ENCODE measurements at places on chromosomes 5 and 9. TPM values are rescaled to one million over a fixed set of nuclear protein-coding genes. Genes with fewer than 3 reads are reported as not detected.

- DNase-seq: no peak
- H3K27me3 ChIP-seq: peaks cover 15% of the 10 kb centered on the region
- peaks cover 21% of the 10 kb centered on the region for H3K4me1 ChIP-seq
- H3K4me3 ChIP-seq: peak overlapping the region; percentile 55
- peak overlapping the region; percentile 91 for H3K27ac ChIP-seq
These were observed 29.1 kb downstream of the CEL start for GRCh38 chr9:133090752-133091385.

GRCh38 chr5:7385681-7386080, 10.3 kb upstream of the ADCY2 start:
- peaks cover 10% of the 10 kb centered on the region for H3K4me1 ChIP-seq
- no peaks in the 10 kb centered on the region for H3K36me3 ChIP-seq
- no peak overlapping the region for H3K27ac ChIP-seq
- no peaks in the 10 kb centered on the region for H3K27me3 ChIP-seq
- DNase-seq: no peak
- no peak overlapping the region for H3K4me3 ChIP-seq

- H3K4me3 ChIP-seq: no peak overlapping the region
- H3K27ac ChIP-seq: no peak overlapping the region
- no peaks in the 10 kb centered on the region for H3K4me1 ChIP-seq
- H3K36me3 ChIP-seq: no peaks in the 10 kb centered on the region
- no peak for DNase-seq
These were observed 43.8 kb upstream of the ANKH start for GRCh38 chr5:14915291-14915952.

GRCh38 chr9:71147368-71147767, 25.9 kb upstream of the TRPM3 start:
- H3K27me3 ChIP-seq: no peaks in the 10 kb centered on the region
- H3K4me1 ChIP-seq: no peaks in the 10 kb centered on the region
- H3K36me3 ChIP-seq: peaks cover 6% of the 10 kb centered on the region
- no peak for DNase-seq
- H3K27ac ChIP-seq: no peak overlapping the region

GRCh38 chr5:159133041-159133741, 33.5 kb upstream of the EBF1 start:
- no peak overlapping the region for H3K27ac ChIP-seq
- H3K4me3 ChIP-seq: no peak overlapping the region
- no peaks in the 10 kb centered on the region for H3K36me3 ChIP-seq
- no peak for DNase-seq
- peaks cover 1% of the 10 kb centered on the region for H3K27me3 ChIP-seq

GRCh38 chr5:97888439-97888838, 705.4 kb upstream of the RIOK2 start:
- peak overlapping the region; percentile 49 for H3K27ac ChIP-seq
- H3K4me1 ChIP-seq: peaks cover 2% of the 10 kb centered on the region
- H3K4me3 ChIP-seq: no peak overlapping the region
- DNase-seq: no peak
- H3K27me3 ChIP-seq: no peaks in the 10 kb centered on the region

GRCh38 chr9:91143642-91144041, 218.1 kb downstream of the AUH start:
- DNase-seq: no peak
- no peaks in the 10 kb centered on the region for H3K27me3 ChIP-seq
- H3K4me3 ChIP-seq: no peak overlapping the region

GRCh38 chr5:172048539-172049101, 42.2 kb upstream of the FBXW11 start:
- peaks cover 19% of the 10 kb centered on the region for H3K4me1 ChIP-seq
- H3K27ac ChIP-seq: no peak overlapping the region
- H3K4me3 ChIP-seq: no peak overlapping the region

DNA sequence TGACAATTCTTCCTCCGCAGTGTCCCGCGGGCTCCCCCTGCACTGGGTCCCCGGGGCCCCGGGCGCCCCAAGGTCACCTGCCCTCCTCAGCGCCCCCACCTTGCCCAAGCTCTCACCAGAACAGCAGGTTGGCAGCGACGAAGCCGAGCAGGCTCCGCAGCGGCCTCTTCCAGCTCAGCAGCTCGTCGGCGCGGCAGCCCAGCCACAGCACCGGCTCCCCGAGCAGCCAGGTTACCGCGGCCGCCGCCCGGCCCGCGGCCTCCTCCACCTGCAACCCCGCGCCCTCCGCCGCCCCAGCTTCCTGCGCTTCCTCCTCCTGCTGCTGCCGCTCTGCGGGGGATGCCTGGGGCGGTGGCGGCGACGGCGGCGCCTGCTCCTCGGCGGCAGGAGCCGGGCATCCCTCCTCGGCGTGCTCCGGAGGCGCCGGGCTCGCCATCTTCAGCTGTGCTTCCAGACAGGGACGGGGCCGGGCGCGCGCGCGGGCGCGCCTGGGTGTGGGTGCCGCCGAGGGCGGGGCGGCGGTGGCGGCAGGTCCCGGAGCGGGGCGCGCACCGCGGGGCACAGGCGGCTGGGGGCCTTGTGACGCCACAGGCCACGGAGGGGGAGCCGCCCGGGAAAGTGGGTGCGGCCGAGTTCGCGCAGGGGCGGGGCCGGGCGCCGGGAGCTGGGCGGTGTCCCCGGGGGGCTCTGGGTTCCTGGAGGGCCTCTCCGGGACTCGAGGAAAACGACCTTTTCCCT, at the start of gene RETREG1:
Gene RETREG1 (minus strand): TSS at position 462 of the 738 bp plus-strand sequence. CDS start 26 bp downstream, at position 436.
- peak within 1 kb of the TSS; percentile 89 for H3K4me3 ChIP-seq
- peaks cover 9% of the 10 kb centered on the region for H3K27me3 ChIP-seq
- no peaks in the 10 kb centered on the region for H3K36me3 ChIP-seq
- H3K27ac ChIP-seq: peak within 1 kb of the TSS; percentile 56

GRCh38 chr5:137129886-137130680, 369.0 kb downstream of the SPOCK1 start:
- no peaks in the 10 kb centered on the region for H3K27me3 ChIP-seq
- no peak overlapping the region for H3K4me3 ChIP-seq
- DNase-seq: no peak
- H3K36me3 ChIP-seq: no peaks in the 10 kb centered on the region

- H3K27ac ChIP-seq: no peak overlapping the region
- DNase-seq: no peak
- H3K4me3 ChIP-seq: no peak overlapping the region
- H3K36me3 ChIP-seq: peaks cover 6% of the 10 kb centered on the region
- H3K27me3 ChIP-seq: no peaks in the 10 kb centered on the region
- no peaks in the 10 kb centered on the region for H3K4me1 ChIP-seq
These were observed 47.2 kb upstream of the COX7C start for GRCh38 chr5:86570427-86571083.

- no peak overlapping the region for H3K27ac ChIP-seq
- no peaks in the 10 kb centered on the region for H3K36me3 ChIP-seq
- H3K4me1 ChIP-seq: no peaks in the 10 kb centered on the region
These were observed 124.0 kb upstream of the TARS1 start for GRCh38 chr5:33316773-33317172.

GRCh38 chr9:117430813-117431212, 16.0 kb upstream of the ASTN2 start:
- H3K4me3 ChIP-seq: no peak overlapping the region
- H3K36me3 ChIP-seq: no peaks in the 10 kb centered on the region
- DNase-seq: no peak
- peak overlapping the region; percentile 65 for H3K27ac ChIP-seq
- peaks cover 6% of the 10 kb centered on the region for H3K27me3 ChIP-seq
- H3K4me1 ChIP-seq: peaks cover 41% of the 10 kb centered on the region

GRCh38 chr5:10144040-10144439, 105.6 kb downstream of the ATPSCKMT start:
- peaks cover 4% of the 10 kb centered on the region for H3K36me3 ChIP-seq
- H3K4me3 ChIP-seq: no peak overlapping the region
- no peak for DNase-seq
- H3K27ac ChIP-seq: no peak overlapping the region

DNA sequence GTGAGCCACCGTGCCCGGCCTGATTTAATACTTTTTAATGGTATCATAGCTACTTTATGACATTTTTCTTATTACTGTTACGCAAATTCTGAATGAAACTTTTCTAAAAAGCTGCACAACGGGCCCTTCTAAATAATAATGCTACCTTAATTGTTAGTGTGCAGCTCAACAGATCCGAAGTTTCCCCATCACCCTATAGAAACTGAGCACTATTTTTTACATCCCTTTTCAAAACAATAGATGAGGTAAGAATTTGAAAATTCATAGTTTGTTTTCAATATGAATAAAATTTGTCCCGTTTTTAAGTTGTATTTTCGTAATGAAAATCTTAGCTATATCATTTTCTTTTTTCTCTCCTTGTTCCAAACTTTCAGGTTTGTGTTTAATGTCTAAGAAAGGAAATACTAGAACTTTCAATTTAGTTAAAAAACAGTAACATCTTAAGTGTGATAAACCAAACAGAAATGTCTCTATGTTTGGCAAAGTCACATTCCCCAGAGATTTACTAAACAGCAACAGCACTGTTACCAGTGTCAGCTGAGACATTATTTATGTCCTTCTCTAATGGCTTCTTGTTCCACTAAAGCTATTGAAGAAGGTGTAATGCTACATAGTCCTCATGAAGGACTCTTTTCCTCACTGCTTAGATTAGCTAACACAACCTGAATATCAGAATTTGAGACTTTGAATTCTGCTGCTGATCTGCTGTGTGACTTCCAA, 22.9 kb downstream of the KIF2A start:
- H3K4me3 ChIP-seq: no peak overlapping the region
- no peaks in the 10 kb centered on the region for H3K36me3 ChIP-seq
- H3K27me3 ChIP-seq: no peaks in the 10 kb centered on the region
- peaks cover 24% of the 10 kb centered on the region for H3K4me1 ChIP-seq
- H3K27ac ChIP-seq: no peak overlapping the region

GRCh38 chr5:9497347-9497746, 48.5 kb downstream of the SEMA5A start:
- no peak overlapping the region for H3K4me3 ChIP-seq
- no peak overlapping the region for H3K27ac ChIP-seq
- no peak for DNase-seq
- peaks cover 3% of the 10 kb centered on the region for H3K4me1 ChIP-seq
- no peaks in the 10 kb centered on the region for H3K36me3 ChIP-seq

GRCh38 chr9:13431222-13431536, 151.7 kb upstream of the MPDZ start:
- H3K4me3 ChIP-seq: peak overlapping the region; percentile 26
- peak overlapping the region; percentile 77 for H3K27ac ChIP-seq
- peak; percentile 57 for DNase-seq
- H3K27me3 ChIP-seq: no peaks in the 10 kb centered on the region
- H3K4me1 ChIP-seq: peaks cover 18% of the 10 kb centered on the region

DNA sequence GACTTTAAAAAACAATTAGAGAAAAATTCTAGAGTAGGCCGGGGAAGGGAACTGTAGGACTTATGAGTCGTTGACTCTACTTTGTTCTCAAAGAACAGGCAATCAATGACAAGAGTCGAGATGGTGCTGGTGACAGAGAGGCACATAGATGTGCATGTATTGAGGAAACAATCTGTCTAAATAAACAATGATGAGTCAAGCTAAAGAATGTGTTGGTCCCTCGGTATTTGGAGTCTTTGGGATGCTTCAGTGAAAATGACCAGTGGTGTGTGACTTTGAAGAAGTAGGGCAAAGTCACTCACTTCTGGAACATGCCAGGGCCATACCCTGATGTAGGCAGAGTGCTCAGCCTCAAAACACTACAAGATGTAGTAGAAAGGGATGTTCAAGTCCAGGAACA, 288.1 kb upstream of the PANK3 start:
- no peaks in the 10 kb centered on the region for H3K36me3 ChIP-seq
- H3K4me1 ChIP-seq: peaks cover 27% of the 10 kb centered on the region
- no peak overlapping the region for H3K4me3 ChIP-seq
- no peak for DNase-seq
- H3K27me3 ChIP-seq: peaks cover 4% of the 10 kb centered on the region
- no peak overlapping the region for H3K27ac ChIP-seq

DNA sequence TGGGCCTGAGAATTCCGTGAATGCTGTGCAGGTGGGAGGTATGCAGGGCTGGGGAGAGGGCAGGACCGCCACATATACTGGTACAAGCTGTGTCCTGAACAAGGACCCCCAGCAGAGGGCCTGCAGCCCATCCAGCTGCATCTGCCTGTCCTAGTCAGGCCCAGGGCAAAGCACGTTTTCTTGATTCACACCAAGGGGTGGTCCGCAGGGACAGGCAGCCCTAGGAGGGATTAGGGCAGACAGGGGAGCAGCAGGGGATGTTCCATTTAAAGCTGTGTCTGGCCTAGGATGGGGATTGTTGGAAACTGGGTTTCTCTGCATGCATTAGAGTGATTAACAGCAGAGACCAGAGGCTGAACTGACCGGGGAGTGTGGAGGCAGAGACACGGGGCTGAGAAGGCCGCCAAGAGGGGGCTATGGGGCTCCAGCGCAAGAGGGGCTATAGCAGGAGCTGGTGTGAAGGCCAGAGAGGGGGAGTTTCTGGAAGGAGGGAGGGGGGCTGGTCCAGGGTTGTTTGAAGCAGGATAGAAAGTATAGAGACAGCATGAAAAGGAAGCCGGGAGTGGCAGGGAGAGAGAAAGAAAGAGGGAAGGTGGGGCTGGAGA, 2.7 kb downstream of the GRM6 start:
- H3K36me3 ChIP-seq: peaks cover 19% of the 10 kb centered on the region
- H3K4me3 ChIP-seq: no peak overlapping the region

- no peak overlapping the region for H3K4me3 ChIP-seq
- H3K27me3 ChIP-seq: no peaks in the 10 kb centered on the region
- no peaks in the 10 kb centered on the region for H3K4me1 ChIP-seq
- no peaks in the 10 kb centered on the region for H3K36me3 ChIP-seq
- no peak for DNase-seq
- H3K27ac ChIP-seq: no peak overlapping the region
These were observed 125.8 kb upstream of the SNX2 start for GRCh38 chr5:122649080-122649479.

- H3K4me3 ChIP-seq: peak within 1 kb of the TSS; percentile 84
- H3K4me1 ChIP-seq: peaks cover 11% of the 10 kb centered on the region
- H3K27me3 ChIP-seq: peaks cover 5% of the 10 kb centered on the region
- H3K27ac ChIP-seq: no peak within 1 kb of the TSS
- peak; percentile 49 for DNase-seq
- H3K36me3 ChIP-seq: no peaks in the 10 kb centered on the region
These were observed at the start of gene PPP1R26 for GRCh38 chr9:135479469-135480052. PPP1R26 (plus strand) TSS chr9:135479782; CDS start chr9:135484511, 4,729 bp downstream.

GRCh38 chr5:143435210-143435657, 31.7 kb upstream of the NR3C1 start:
- H3K27me3 ChIP-seq: no peaks in the 10 kb centered on the region
- DNase-seq: no peak
- peaks cover 3% of the 10 kb centered on the region for H3K4me1 ChIP-seq
- H3K4me3 ChIP-seq: no peak overlapping the region
- no peak overlapping the region for H3K27ac ChIP-seq

Gene HAND1
- total RNA-seq: 0.47 TPM

Gene RMI1
- total RNA-seq: 24.2 TPM

Gene SEC16A
- total RNA-seq: 74.3 TPM

Gene PCDHGA4
- total RNA-seq: 8.2 TPM

Gene WDR31
- total RNA-seq: 1.3 TPM

Gene FGD3
- total RNA-seq: 1.2 TPM

Gene HAVCR1
- not detected for total RNA-seq

Gene ELAVL2
- total RNA-seq: 384 TPM

Gene SHC3
- total RNA-seq: 0.83 TPM

Gene CDC20B
- 0.34 TPM for total RNA-seq

Gene NUTM2F
- total RNA-seq: not detected

Gene ANXA2R
- 1.6 TPM for total RNA-seq

Gene TMEM215
- 0.27 TPM for total RNA-seq

Gene MYMK
- not detected for total RNA-seq

Gene MEGF10
- 0.69 TPM for total RNA-seq

Gene LHX3
- 0.81 TPM for total RNA-seq

Gene DNM1
- total RNA-seq: 276 TPM

Gene C9orf153
- 0.27 TPM for total RNA-seq

Gene NR5A1
- not detected for total RNA-seq

Gene SAXO1
- total RNA-seq: 0.37 TPM

Gene EDIL3
- total RNA-seq: 220 TPM

Gene FAM170A
- total RNA-seq: not detected

Data from glutamatergic neuron (in vitro differentiated cells).